ENCODE measurements at places on chromosomes 16 and 17.

GRCh38 chr17:76408037-76408849 lies 23.8 kb downstream of the SPHK1 start:
- peak; percentile 56 for DNase-seq

GRCh38 chr17:65595071-65595656 lies 33.7 kb upstream of the AXIN2 start:
- no peak for DNase-seq

- DNase-seq, result no peak
These were observed 5.5 kb upstream of the SAMD14 start for GRCh38 chr17:50135316-50136095.

GRCh38 chr17:1985686-1986085 lies 39.4 kb downstream of the RTN4RL1 start:
- DNase-seq, result no peak

GRCh38 chr17:65085397-65085796 lies 28.9 kb upstream of the GNA13 start:
- no peak for DNase-seq

DNA sequence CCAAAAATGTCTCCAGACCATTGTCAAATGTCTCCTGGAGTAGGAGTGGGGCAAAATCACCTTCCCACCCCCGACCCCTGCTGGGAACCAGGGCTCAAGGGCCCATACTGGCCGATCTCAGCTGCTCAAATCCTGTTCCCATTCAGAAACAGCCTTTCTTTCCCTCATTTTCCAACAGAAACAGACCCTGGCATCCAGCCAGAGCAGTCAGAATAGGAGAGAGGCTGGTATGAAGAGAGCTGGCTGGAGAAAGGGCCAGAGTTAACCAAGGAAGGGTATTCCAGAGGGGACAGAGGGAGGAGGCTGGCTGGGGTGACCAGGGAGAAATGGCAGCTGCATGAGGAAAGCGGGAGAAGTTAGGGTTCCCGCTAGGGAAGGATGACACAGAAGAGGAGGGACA lies 199.1 kb downstream of the XYLT1 start:
- DNase-seq, result no peak

DNA sequence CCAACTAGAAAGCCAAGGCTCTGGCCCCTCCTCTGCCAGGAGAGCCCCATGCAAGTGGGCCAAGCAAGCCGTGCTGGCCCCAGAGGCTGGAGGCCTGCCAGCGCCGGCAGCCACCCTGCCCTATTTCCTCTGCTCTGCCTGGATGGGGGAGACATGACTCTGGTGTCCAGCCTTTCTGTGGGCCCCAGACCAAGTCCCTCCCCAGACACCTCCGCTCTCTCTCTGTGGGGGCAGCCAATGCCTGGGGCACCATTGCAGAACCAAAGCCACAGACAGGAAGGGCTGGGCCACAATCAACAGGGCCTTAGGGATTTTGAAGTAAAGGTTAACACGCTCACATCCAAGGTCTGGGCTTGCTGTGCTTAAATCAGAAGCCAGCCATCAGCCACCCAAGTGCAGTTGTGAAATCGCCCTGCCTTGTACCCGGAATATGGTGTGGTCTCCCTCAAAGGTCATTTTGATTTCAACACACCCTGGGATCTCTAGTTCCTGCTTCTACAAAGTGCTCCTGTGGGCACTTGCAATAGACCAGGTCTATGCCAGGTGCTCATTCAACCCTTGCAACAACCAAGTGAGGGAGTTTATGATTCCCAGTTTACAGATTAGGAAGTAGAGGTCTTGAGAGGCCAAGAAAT lies 63.5 kb upstream of the TEX2 start:
- DNase-seq, result no peak

DNA sequence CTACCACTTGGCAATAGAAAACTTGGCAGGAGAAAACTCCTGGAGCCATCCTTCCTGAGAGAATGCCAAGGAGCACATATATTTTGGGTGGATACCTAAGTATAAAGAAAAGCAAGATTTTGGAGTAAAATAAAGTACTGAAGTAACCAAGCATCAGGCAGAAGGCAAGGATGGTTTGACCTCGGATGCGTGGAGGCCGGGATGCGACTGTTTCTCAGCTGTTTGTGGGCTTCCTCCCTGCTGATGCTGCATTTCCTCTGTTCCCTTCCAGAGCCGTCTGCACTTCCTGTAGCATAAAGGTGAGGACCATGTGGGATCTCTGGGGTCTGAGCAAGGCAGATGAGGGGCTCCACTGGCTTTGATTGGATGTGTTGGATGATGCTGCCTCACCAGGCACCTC lies 5.5 kb upstream of the TCF25 start:
- no peak for DNase-seq

DNA sequence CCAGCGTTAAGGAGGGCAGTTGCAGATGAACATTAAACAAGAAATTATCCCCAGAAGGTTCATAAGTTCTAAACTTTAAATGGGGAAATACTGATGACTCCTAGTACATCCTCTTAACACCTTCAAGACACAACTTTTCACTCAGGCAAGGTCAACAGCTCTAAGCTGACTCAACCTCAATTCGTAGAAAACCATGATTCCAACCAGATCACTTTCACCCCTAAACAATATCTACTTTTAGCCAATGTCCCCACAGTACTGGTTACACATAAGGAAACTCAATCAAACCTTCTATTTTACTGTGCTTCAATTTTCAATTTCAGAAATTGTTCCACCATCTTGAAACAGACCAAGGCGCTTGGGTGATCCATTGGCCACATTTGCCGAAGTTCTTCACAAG lies 2.3 kb downstream of the CDYL2 start:
- DNase-seq, result no peak

DNA sequence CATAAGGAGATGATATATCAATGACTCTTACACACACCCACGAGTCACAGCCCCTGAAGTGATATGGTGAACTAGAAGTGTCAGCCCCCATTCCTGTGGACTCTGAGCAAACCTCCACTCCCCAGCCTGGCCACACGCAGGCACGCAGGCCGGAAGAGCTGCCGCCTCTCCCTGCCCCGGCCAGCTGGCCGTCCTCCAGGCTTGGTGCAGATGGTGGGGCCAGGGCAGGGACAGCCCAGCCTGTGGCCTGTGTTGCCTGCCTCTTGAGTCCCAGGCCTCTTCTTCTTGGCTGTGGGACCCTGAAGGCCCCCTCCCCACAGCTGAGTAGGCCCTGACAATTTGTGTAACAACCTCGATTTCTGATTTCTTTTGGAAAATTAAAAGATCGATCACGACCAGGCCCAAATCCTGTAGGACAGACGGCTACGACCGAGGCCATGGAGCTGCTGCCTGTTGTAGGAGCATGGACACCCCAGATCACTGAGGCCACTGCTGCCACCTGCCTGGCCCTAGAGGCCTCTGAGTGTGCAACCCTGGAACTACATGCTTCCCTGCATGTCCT lies 10.0 kb upstream of the MPRIP start:
- no peak for DNase-seq

GRCh38 chr17:41512546-41513167 lies 6.0 kb downstream of the KRT15 start:
- DNase-seq, result no peak

- DNase-seq, result no peak
These were observed 7.6 kb downstream of the KRT24 start for GRCh38 chr17:40695874-40696472.

DNA sequence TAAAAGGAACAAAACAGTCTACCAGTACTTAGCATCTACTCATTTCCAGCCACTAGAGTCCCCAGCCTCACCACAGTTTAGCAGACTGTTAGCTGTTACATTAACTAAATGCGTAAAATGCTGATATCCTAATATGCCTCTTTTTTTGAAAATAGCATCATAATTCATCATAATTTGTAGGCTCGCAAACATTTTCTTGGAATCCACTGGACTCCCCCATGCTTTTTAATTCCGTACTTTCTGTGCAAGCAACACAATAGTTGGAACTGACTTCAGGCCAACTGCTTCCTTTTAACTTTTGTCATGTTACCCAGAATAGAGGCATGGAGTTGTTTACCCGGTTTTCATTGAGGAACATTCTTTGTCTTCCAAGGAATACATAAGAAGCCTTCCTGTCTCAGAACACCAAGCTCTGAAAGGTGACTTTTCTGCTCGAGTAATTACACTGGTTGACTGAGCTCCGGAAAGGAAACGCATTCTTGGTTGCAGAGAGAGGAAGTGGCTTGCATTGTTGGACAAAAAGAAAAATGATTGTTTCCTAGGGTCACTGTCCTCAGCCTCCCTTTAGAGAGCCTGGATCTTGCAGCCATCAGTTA lies 30.9 kb upstream of the SEC14L1 start:
- DNase-seq, result no peak

- DNase-seq, result no peak
These were observed 2.1 kb downstream of the COL1A1 start for GRCh38 chr17:50199211-50199802.

DNA sequence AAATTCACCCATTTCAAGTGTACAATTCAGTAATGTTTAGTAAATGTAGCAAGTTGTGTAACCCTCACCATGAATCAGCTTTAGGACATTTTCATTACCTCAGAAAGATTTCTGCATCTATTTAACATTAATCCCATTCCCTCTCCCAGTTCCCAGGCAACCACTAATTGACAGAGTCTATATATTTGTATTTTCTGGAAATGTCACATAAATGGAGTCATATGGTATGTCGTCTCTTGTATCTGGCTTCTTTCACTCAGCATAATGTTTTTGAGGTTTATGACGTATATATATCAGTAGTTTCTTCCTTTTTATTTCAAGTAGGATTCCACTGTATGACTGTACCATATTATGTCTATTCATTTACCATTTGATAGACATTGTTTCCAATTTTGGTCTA lies 199.8 kb downstream of the CYB561 start:
- no peak for DNase-seq

GRCh38 chr16:76639685-76640289 lies 362.6 kb downstream of the CNTNAP4 start:
- no peak for DNase-seq

DNA sequence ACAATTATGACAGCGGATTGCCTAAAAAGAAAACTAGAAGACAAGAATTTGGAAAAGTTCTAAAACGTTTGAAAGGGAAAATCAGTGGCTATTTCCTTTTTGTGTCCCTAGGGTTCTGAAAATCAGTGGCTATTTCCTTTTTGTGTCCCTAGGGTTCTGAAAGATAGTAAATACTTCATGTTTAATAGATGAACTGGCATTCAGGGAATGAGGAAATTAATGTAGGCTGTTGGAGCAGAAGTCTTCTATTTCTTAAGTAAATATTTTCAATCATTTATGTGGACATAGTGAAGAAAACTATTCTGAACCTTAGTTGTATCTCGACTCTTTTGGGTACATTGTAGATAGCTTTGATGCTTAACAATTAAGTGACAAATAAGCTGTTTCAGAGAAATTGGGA lies 78.9 kb downstream of the SHISA6 start:
- no peak for DNase-seq

DNA sequence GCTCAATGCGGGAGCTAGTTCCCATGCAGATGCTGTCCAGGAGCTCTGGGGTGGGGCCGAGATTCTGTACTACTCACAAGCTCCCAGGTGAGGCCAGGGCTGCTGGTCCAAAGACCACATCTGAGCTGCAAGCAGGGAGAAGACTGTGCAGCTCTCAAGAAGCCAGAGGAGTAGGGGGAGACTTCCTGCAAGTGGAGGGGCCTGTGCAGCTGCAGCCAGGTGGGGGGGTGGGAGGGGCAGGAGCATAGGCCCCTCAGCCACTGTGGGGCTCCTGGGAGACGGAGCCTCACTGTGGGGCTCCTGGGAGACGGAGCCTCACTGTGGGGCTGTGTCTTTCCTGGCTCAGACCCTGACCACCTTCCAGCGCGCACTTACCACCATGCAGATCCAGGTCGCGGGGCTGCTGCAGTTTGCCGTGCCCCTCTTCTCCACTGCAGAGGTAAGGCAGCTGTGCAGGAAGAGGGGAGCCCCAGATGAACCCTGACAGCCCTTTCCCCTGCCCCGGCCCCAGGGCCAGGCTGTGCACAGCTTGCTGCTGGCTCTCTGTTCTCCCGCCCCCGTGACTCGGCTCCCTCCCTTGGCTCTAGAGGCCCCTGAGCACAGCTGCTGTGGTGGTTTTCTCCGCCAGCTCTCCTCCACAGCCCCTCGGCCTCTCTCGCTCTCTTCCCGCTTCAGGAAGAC lies 24.3 kb upstream of the DNAI2 start:
- no peak for DNase-seq

GRCh38 chr17:77451245-77451893 lies 310.6 kb downstream of the SEC14L1 start:
- DNase-seq, result no peak

DNA sequence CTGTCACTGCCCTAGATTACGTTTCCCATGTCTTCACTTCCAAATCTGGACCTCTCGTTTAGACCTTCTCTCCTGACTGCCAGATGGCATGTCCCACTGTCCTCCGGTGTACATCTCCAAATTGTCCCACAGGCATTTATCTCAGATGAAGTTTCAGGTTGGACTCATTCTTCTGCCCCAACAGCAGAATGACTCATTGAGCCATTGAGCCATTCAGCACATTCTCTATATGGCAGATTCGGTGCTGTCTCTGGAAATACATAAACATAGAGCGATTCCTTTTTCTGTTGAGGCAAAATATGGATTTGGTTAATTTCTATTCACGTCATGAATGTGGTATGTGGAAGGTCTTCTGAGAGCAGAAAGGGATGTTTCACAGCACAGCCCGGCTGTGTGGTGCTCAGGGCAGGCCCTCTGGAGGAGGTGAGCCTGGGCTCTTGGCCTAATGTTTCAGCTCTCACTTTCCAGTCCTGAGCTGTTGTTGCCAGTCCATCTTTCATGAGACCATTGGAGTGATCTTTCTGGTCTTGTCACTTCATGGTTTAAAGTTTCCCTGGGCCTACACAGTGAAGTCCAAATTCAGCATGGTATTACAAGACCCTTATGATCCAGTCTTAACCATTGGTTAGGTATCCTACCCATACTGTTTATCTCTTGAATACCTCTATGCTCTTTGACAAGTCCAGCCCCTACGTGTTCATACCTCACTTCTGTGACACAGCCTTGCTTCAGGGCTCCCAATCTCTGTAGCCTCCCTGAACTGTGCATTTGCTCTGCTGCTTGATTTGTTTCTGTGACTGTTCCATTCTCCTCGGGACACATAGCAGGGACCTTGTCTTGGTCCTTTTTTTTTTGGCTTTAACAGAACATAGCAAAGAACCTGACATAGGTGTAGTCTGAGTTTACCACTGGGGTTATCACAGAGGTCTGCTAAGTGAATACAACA lies 15.9 kb downstream of the HAPSTR1 start:
- DNase-seq, result no peak

DNA sequence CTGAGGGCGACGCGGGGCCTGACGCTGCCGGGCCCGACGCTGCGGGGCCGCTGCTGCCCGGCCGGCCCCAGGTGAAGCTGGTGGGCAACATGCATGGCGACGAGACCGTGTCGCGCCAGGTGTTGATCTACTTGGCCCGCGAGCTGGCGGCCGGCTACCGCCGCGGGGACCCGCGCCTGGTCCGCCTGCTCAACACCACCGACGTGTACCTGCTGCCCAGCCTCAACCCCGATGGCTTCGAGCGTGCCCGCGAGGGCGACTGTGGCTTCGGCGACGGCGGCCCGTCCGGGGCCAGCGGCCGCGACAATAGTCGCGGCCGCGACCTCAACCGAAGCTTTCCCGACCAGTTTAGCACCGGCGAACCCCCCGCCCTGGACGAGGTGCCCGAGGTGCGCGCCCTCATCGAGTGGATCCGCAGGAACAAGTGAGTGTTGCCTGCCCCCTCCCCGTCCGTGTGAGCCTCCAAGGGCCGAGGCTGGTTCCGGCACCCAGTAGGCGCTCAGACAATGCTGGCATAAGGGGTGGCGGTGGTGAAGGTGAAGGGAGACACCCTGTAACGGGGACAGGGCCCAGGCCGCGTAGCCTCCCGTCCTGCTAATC lies 676 bp downstream of the CPD start:
- peak; percentile 10 for DNase-seq

GRCh38 chr17:27091043-27091497 lies 202.8 kb upstream of the WSB1 start:
- no peak for DNase-seq

GRCh38 chr17:969811-970355 lies 9.7 kb downstream of the NXN start:
- no peak for DNase-seq
